Cortex of kidney (tissue), 1 donor: ENCODE measurements at places on chromosomes 6 and 20.

GRCh38 chr20:50259705-50260478 lies 69.3 kb downstream of the CEBPB start:
- no peak for DNase-seq

GRCh38 chr6:163721922-163722692 lies 307.6 kb downstream of the QKI start:
- DNase-seq = no peak

- no peak for DNase-seq
Observed at GRCh38 chr20:23130622-23131140, 44.6 kb upstream of the CD93 start.

GRCh38 chr20:51462566-51463276 lies 79.8 kb downstream of the NFATC2 start:
- no peak for DNase-seq

DNA sequence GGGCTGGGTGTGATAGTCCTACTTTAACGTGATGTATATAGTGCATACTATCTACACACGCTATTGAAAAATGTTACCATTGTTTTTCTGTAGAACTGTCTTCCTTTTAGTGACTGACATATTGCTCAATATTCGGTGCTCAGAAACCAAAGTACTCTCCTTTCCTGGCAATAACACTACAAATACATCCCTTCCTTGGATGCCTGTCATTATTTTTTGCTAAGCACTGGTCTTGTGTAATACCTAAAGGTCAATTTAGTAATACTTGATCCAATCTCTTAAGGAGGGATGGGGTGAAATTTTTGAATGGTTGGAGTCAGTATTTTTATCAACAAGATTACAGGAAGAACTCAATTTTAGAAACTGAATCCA lies 23.9 kb downstream of the CNR1 start:
- DNase-seq = no peak

DNA sequence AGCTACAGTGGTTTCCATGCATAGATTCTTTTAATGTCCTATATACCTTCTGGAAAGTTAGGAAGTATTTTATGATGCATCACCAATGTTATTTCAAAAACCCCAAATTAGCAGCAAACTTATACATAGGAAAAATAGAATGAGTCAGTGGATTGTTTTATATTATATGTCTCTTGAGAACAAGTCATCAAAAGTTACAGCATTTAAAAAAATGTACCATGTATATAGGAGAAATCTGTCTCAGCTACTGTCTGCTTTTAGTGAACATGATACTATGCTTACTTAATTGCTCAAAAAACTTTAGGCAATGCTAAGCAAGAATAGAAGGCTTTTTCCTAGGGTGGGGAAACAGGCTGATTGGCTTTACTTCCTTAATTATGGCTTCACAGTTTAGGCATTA lies 365.3 kb downstream of the SAMD5 start:
- DNase-seq = no peak

- no peak for DNase-seq
Observed at GRCh38 chr20:47019121-47019824, 124.6 kb downstream of the EYA2 start.

- no peak for DNase-seq
Observed at GRCh38 chr20:6769903-6770785, 2.7 kb downstream of the BMP2 start.

DNA sequence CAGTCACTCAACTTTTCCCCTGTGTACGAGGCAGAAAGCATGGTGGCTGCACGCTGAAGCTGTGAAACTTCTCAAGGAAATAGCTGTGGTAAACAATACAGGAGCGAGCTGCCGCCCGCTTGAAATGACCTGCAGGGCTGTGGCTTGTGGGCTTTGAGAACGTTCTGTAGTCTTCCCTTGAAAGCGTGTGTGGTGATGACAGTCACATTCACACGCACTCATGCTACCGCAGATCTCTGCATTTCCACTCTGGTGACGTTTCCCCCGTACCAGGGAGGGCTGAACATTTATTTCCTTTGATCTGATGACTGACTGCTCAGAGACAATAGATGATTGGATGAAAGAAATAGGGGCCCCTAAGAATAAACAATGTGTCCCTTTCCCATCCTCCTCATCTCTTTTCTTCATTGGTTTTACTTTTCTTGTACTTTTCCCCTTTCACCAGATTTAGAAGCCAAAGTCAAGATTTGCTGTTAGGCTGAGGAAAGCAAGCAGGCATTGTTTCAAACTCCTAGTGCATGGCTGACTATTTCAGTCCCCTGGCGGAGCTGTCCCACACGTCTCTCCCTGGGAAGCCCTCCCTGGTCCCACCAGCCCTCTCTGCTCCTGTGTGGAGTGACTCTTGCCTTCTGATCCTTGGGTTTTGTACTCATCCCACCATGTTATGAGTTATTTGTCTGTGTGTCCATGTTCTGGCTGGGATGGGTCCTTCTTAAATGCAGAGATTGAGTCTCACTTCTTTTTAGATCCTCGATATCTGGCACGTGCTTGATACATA lies 3.9 kb downstream of the SYTL3 start:
- DNase-seq = no peak

DNA sequence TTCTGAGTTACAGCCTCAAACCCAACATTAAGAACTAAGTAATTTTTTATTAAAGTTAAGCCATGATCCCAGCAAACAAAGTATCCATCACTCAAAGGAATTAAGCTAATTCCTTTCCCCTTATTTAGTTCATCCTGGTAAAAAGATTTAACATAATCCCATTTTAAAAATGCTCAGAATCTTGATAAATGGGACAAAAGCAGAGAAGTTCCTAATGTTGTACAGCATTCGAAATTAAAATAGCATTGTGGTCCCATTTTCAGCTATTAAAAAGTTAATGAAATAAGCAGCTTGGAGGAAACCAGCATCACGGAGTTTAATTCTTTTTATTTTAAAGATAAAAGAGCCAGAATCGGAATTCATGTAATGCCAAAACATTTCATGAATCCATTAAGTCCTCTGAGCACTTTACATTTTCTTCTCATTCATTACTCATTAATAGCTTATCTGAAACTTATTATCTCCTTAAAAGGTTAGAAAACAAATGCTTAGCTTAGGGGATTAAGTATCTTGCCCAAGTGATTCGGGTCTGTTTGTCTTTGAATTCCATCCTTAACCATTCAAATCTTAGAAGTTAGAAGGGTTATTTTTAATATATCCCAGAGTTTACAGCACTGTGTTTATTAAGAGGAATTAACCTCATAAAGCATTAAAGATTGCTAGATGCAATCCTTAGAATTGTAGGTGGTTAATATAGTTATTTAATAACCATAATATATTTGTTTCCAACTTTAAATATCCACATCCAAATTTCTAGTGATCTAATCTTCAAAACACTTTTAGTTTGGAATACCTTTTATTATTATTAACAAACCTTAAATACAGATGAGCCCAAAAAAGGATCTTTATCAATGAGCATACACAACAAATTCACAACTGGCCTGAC lies 11.2 kb downstream of the RBM39 start:
- DNase-seq = no peak

DNA sequence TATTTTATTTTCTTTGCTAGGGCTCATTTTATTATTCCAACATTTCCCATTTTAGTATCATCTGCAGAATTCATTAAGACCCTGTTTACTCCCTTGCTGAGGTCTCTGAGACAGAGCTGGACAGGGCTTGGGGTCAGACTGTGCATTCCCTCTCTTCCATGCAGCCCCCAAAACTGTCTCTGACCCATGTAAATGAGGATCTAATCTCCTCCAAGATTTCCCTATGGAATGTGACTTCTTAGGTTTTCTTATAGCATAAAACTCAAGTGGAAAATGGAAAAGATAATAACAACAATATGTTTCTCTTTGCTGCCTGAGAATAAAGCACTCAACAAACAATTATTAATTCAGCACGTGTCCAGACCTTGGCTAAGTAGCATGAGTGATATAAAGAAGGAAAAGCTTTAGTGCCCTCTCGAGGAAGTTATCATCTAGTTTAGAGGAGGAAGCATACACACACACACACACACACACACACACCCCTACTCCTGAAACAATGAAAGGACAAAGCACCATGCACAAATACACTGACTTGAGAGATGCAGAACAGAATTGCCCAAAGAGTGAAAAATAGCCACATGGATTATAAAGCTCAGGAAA lies 815.5 kb downstream of the BCKDHB start:
- no peak for DNase-seq

- DNase-seq = no peak
Observed at GRCh38 chr20:15236812-15237211, 899.4 kb upstream of the FLRT3 start.
